GM20000 (cell line): ENCODE measurements at places on chromosomes 12 and 14.
A peak's percentile ranks its signal among the peaks of the same experiment; 100 is the strongest.

GRCh38 chr14:75088566-75089373 lies 19.3 kb downstream of the ZC2HC1C start:
- DNase-seq: peak; percentile 45

GRCh38 chr12:27031531-27031930 lies 9.2 kb downstream of the MED21 start:
- no peak for DNase-seq

DNA sequence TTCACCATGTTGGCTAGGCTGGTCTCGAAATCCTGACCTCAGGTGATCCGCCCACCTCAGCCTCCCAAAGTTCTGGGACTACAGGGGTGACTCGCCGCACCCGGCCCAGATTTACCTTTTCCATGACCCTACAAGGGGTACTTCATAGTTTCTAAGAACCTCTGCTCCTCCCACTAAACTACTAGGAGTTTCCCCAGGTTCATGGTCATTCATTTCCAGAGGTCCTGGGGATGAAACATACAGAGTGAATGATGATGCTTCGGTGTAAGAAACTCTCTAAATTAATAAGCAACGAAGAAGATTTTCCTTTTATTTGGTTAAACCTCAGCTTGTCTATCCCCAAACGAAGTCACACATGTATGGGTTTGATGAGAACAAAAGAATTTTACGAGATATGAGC lies 56.9 kb downstream of the AMN start:
- DNase-seq: no peak

DNA sequence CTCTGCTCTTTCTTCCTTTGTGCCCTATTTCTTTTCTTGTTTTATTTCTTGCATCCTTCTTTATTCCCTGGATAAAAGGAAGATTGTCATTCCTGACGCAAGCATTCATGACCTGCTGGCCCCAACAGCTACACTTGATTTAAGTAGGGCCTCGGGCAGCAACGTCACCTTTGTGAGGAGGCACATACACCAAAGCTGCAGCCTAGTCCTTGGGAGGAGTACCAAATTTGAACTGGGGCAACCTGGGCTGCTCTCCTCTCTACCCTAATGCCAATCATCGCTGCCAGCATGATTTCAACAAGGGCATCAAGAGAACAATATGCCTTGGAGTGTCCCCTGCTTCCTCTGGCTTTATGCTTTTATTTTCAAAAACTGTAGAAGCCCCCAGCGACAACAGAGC lies 76.4 kb downstream of the C12orf50 start:
- DNase-seq: no peak

DNA sequence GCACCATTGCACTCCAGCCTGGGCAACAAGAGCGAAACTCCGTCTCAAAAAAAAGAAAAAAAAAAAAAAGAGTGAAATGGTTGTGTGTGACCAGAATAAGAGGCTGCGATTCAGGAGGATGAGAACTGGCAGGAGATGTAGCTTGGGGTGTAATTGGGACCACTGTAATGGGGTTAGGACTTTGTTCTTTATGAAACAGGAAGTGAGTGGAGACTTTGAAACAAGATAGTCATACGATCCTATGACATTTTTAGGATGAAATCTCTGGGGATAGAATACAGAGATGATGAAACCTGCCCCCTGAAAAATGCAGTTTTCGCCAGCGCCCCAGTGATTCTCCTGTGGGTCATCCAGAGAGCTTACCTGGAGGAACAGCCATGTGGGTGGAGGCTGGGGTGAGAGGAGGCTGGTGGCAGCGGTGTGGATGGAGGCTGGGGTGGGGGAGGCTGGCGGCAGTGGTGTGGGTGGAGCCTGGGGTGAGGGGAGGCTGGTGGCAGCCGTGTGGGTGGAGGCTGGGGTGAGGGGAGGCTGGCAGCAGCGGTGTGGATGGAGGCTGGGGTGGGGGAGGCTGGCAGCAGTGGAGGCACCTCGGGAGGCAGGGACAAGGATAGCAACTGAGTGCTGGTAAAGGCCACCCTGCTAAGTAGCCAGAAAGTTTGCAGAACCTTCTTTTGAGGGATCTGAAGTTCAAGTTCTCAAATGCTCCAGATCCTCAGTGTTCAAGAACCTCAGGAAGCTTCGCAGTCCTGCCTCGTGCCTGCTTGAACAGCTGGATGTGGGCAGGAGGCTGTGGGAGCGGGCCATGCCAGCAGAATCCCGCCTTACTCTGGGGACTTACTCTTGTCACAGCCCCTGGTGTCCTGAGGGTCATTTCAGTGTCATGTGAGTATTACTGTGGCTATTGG lies 20.2 kb downstream of the FBXL14 start:
- no peak for DNase-seq

DNA sequence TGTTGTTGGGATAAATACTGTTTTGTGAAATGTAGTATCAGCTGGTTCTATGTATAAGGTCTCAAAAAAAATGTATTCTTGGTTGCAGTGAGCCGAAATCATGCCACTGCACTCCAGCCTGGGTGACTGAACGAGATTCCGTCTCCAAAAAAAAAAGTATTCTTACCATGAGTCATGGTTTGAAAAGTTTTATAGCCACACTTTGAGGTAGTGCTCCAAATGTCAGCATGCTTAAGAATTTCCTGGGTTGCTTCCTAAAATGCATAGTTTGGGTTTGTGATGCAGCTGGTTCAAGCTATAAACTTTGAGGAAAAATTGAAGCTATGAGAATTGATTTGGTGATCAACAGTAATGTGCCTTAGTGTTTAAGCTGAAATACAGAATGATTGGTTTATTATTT lies 48.0 kb downstream of the ETNK1 start:
- no peak for DNase-seq

- no peak for DNase-seq
Observed at GRCh38 chr14:65926504-65926903, 514.0 kb downstream of the FUT8 start.

DNA sequence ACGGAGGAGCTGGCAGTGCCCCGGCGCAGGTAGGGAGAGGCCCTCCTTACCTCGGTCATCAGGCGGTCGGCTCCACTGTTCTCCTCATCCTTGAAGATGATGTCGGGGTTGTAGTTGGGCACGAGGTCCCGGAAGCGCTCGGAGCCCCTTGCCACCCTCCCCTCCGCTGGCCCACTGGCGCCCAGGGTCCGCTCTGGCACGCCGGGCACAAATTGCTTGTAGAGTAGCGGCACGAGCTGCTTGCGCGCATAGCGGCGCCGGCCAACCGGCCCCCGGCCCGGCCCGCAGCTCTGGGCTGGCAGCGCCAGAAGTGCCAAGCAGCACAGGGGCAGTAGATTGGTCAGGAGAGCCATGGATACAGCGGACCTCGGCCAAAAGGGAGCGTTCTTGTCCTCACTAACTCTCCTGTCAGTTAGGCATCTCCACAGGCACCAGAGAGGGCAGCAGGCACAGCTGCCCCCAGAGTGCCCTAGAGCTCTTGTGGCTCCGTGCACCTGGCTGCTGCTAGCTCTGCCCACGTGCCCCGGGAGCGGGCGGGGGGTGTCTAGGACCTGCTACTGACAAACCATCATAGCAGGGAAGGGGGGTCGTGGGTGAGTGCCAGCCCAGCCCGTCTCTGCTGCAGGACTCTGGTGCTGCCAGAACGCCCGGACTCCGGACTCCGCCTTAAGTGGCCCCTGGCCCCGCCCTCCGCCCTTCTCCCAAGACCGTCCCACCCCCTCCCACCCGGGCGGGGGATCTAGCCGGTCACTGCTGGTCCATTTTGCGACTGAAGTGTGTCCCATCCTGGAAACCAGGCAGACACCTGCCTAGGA lies at the start of gene DHH:
TSS of gene DHH (minus strand) at position 642 of the 815 bp plus-strand sequence. CDS start at position 353, 289 bp downstream.
- DNase-seq: peak; percentile 37

- DNase-seq: no peak
Observed at GRCh38 chr14:99095369-99095768, 176.6 kb downstream of the BCL11B start.

DNA sequence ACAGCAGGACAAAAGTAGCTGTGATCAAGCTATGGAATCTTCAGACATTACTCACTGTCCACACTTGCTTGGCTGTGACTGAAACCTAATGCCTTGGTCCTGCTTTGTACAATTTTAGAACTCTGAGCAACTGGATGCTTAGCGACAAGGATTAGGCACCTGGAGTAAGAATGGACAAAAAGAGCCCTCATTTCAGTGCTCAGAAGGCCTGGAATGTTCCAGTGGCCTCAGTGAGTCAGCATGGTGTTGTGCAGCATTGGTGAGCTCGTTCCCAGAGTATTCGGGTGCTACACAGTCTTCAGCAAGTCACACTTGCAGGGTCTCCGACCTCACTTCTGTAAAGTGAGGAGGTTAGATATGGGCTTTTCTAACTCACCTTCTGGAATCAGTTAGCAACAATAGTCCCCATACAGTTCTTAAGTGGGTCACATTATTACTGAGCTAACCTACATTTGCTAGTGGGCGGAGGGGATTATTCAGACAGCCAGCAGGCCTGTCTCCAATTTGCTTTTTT lies 108.0 kb upstream of the MDM1 start:
- DNase-seq: no peak

DNA sequence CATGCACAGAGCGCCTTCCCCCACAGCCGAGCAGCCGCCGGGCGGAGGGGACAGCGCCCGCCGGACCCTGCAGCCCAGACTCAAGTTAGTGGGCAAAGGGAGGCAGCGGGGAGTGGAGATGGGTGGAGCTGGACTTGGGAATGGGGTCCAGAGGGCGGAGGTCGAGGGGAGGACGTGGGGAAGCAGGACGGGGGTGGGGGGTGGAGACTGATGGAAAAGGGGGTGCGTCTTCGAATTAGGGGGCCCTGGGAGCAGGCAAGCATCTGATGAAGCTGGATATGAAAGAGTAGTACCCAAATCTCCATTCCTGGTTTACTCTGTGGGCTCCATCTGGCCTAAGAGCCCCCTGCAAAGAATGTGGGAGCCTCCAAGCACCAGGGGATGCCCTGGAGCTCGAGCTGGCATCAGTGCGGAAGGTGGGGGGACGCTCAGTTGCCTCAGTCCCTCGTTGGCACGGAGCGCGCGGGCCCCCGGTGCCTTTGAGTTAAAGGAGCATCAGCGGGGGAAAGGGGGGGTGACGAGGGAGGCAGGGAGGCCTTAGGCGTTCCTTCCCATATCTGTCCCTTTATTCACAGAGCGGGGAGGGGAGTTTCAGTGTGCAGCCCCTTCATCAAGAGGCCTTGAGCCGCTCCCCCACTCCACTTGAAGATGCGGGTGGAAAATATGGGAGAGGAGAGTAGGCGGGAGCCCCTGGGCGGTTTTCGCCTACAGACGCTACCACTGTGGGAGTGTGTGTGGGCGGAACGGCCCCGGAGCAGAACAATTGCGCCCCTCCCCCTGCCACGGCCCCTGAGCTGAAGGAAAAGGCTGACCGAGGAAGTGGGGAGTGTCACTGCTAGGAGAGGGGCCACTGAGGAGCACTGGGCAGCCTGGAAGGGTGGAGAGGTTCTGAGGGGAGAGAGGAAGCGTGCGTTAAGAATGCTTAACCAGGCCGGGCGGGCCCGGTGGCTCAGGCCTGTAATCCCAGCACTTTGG lies 644 bp downstream of the NAB2 start:
- DNase-seq: peak; percentile 39

GRCh38 chr14:95727056-95727700 lies 13.3 kb upstream of the TCL1A start:
- DNase-seq: no peak

DNA sequence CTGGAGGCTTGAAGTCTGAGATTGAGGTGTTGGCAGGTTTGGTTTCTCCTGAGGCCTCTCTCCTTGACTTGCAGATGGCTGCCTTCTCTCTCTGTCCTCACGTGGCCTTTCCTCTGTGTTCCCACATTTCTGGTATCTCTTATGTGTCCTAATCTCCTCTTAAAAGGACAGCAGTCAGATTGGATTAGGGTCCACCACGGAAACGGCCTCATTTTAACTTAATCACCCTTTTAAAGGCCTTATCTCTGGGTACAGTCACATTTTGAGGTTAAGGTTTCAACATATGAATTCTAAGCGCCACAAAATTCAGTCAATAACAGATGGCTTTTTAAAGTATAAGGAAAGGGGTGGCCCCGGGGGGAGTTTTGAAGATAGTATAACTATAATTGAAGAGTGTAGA lies 33.5 kb downstream of the UNC79 start:
- DNase-seq: no peak

DNA sequence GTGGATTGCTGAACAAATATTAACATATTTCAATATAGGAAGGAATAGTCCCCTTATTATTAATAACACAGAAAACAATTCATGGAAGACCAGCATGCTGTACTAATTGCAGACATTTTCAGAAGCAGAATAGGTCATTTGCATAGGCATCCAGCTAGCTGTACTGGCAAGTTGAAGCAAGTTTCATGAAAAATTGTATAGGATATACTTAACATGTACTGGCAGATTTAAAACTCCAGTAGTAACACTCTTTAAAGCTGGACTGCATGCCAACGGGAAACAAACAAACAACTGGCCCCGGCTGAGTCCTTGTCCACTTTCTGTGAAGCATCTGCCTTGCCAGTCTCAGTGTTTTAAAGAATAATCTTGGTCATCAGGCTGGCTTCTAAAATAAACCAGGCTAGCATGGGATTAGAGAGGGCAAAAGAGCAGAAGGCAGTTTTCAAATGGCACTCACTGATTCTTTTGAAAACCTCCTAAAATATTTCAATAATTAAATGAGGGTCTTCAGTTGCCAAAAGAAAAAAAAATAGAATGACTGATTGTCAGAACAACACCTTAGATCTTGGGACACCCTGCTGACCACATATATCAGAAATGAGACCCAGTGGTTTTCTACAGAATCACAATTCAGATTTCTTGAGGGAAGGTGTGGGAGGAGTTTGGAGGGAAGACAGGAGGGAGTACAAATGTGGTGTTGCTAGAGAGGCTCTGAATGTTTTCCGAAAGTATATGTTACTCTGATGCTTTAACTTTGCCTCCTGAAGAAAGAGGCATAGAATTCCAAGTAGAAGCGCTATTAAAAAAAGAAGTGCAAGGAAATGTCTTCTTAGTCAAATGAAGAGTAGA lies 122.5 kb upstream of the KRAS start:
- DNase-seq: no peak

GRCh38 chr14:105480199-105480746 lies 5.7 kb downstream of the CRIP2 start:
- DNase-seq: no peak

DNA sequence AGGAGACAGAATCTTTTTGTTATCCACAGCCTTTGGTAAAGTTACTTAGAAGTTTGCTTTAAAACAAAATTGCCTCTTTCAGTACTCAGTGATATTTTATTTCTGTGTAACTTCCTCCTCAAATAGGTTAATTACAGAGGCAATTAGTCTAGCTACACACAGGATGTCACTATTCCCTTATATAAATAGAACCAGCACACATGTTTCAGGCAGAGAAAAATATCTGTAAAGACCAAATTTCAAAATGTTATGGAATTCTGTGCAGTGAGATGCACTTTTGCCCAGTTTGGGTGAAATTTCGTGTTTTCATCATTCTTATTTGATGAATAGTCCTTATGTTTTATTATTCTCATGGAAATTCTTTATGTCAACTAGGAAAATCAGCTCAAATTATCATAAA lies 410.6 kb upstream of the SOX5 start:
- DNase-seq: no peak

DNA sequence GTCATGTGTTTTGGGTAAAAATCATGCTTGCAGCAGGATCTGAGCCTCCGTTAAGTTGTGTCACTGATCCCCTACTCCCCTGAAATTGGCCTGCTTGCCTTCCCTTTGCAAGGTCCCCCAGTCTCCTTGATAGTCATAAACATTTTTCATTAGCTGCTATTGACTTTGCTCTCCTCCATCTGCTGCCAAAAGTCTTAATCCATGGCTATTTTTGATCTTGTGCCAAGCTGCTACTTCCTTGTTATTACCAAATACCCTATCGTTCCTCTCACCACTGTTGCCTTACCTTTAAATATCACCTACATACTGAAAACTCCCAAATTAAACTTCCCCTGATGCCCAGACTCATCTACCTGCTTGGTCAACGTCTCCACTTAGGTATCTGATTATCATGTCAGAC lies 148.3 kb downstream of the PHLDA1 start:
- DNase-seq: no peak

GRCh38 chr12:104866291-104866690 lies 91.8 kb downstream of the SLC41A2 start:
- DNase-seq: no peak

GRCh38 chr12:15372352-15372751 lies 50.0 kb downstream of the PTPRO start:
- DNase-seq: no peak
